T-helper 17 cell (primary cell): ENCODE measurements at places on chromosomes 4 and X. TPM values are rescaled to one million over a fixed set of nuclear protein-coding genes. Genes with fewer than 3 reads are reported as not detected.

DNA sequence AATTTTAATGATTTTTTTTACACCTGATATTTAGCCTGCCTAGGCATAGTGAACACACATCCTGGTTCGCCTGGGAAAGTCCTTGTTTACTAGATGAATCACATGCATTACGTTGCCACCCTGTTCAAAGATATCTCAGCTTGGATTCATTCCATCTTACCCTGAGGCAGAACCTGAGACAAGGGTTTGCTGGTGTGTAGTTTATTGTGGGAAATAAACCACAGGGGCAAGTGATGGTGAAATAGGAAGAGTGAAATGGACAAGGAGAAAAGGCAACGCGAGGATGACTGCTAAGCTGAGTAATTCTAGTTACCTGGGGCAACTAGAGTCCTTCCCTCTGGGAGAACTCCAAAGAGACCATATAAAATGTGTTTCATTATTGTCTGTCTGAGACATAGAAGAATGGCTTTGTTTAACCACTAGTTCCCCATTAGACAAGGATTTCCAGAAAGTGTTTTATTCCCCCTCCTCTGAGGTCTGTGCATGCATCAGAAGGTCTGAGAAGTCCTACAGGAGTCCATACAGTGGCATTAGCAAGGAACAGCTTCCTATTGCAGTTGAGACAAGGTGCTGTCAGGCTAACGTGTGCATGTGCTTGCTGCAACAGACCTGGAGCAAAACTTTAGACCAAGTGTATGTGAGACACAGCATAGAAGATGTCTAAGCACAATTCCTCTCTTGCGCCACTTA lies 797.3 kb upstream of the FRG1 start:
- DNase-seq, result no peak

DNA sequence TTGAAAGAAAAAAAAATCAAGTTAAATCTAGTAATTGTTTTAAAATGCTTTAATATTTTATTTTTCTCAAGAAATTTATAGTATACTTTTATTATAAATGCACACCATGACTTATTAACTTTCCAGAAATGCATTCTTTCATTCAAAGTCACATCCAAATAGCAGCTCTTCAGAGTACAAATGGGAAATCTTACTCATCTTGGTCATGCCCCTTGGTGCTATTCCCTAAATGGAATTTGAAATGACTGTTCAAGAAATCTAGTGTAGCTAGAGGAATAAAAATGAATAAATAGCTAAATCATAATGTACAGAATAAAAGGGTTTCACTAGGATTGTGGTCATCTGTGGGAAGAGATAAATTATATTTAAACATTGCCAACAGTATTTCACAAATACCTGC lies 1139.7 kb downstream of the PCDH18 start:
- DNase-seq, result no peak

DNA sequence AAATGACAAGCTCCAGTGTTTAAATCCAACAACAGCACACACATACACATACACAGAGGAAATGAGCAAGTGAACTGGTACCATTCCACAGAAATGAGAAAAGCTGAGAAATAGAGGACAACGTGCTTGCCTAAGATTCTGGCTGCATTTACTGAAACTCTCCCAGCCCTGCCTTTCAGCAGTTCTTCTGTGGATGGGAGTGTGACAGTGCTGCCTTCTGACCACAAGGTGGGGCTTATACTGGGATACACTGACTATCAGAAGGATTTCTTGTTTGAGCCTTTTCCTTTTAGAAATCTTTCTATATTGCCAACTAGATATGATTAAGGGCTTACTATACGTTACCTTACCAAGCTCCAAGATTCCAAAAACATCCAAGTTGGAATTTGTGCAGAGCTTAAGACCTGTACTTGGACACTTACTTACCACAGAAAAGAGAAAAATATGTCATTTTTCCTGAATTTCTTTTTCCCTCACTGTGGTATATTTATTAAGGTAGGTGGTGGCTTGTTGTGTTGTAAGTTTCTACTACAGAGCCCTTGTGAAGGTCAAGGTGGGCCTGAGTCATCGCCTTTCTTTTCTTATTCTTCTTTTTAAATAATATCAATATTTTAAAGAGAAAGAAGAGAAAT lies 10.7 kb upstream of the CXCL8 start:
- DNase-seq, result no peak

- DNase-seq, result no peak
Measured at GRCh38 chrX:6683353-6683752, 148.4 kb upstream of the VCX3A start.

VBP1 gene
- total RNA-seq, result 21.0 TPM
